Hippocampal formation (tissue), 2 donors: ENCODE measurements at places on chromosomes 16 and 17.

DNA sequence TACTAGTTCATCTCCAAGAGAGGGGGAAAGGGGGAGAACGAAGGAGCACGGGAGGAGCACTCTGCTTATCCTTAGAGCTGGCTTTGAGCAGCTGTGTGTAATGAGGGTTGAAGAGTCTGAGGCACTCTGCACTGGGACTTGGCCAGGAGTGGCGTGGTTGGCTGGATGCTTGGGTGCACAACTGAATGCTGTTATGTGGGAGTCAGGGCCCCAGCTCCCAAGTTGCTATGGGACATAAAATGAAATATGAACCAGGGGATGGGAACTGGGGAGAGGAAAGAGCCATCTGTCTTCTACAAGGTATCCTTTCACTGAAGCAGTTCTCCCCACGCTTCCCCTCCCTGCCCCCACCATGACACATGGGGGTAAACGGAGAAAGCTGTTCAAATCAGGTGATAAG lies 105.9 kb upstream of the ANKFN1 start:
- DNase-seq = no peak

DNA sequence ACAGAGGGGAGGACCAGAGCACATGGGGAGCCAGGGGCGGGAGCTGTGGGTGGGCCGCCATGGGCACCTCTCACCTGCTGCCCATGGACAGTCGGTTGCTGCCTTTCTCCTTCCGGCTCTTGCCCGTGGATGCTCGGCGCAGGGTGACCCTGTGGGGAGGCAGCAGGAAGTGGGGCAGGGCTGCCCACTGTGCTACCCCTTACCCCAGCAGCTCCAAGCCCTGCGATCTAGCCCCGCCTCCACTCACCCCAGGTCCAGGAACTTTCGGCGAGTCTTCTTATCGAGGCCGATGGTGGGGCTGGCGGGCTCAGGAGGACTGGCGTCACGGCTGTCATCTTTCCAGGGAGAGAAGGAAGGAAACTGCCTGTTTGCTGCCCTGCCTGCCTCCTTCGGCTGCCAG lies 14.2 kb downstream of the SAMD14 start:
- no peak for DNase-seq

DNA sequence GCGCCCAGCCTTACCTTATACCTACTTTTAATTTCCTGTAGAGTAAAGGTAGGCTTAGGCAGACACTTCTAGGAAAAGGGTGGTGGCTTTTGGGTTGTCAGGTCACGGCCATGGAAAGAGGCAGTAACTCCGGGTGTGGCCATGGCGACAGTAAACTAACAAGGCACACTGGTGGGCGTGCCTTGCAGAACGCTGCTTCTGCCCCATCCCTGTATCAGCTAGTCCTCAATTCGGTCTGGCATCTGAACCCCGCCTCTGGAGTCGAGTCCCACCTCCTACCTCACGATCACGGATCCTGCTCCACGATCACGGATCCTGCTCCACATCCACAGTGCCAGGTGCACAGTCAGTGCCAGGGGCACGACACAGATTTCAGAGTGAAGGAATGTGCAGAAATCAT lies 5.6 kb downstream of the ADCY9 start:
- DNase-seq = no peak

- DNase-seq = no peak
Measured at GRCh38 chr17:18968345-18968744, 16.4 kb downstream of the SLC5A10 start.

DNA sequence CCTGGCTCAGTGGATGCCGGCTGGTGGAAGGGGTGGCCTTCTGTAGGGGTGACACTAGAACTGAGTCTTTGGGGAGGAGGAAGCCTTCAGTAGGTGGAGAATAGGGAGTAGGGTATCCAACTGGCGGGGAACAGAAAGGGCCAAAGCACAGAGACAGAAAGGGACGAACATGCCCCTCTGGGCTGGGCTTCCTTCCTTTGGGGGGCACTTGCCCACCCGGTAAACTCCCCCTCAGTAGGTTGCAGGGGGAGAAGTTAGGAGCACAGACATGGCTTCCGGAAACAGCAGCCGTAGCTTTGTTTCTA lies 774 bp downstream of the ENGASE start:
- no peak for DNase-seq

GRCh38 chr17:44061446-44061845 lies 5.0 kb downstream of the LSM12 start:
- DNase-seq = no peak

GRCh38 chr16:13376174-13376573 lies 474.8 kb downstream of the SHISA9 start:
- DNase-seq = no peak

DNA sequence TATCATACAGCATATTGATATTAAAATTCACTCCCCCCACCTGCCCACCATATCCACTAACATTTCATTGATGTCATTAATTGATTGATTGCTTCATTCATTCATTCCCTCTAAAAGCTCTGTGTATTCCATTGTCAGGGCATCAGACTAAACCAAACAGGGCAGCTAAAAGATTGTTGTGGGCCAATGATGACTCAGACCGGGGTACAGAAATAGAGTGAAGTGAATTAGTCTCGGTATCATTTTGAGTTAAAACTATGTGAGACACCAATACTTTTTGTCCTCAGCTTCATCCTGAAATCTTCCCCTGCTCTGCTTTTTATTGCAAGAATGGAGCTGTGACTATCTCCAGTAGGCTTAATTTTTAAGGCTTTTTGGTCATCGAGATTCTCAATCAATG lies 868.3 kb downstream of the CDH11 start:
- no peak for DNase-seq

- DNase-seq = peak; percentile 29
Measured at GRCh38 chr16:85316321-85316919, 204.1 kb upstream of the CIBAR2 start.
